ENCODE measurements at places on chromosomes 11 and 22. TPM values are rescaled to one million over a fixed set of nuclear protein-coding genes. Genes with fewer than 3 reads are reported as not detected.

DNA sequence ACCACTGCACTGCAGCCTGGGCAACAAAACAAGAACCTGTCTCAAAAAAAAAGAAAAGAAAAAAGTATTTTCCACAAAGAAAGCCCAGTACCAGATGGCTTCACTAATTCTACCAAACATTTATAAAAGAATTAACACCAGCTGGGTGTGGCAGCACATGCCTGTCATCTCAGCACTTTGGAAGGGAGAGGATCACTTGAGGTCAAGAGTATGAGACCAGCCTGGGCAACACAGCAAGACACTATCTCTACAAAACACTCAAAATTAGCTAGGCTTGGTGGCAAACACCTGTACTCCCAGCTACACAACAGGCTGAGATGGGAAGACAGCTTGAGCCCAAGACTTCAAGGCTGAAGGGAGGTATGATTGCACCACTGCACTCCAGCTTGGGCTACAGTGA, 20.1 kb downstream of the RSF1 start:
- no peaks in the 10 kb centered on the region for H3K36me3 ChIP-seq
- no peak overlapping the region for H3K27ac ChIP-seq
- H3K4me1 ChIP-seq, result no peaks in the 10 kb centered on the region

DNA sequence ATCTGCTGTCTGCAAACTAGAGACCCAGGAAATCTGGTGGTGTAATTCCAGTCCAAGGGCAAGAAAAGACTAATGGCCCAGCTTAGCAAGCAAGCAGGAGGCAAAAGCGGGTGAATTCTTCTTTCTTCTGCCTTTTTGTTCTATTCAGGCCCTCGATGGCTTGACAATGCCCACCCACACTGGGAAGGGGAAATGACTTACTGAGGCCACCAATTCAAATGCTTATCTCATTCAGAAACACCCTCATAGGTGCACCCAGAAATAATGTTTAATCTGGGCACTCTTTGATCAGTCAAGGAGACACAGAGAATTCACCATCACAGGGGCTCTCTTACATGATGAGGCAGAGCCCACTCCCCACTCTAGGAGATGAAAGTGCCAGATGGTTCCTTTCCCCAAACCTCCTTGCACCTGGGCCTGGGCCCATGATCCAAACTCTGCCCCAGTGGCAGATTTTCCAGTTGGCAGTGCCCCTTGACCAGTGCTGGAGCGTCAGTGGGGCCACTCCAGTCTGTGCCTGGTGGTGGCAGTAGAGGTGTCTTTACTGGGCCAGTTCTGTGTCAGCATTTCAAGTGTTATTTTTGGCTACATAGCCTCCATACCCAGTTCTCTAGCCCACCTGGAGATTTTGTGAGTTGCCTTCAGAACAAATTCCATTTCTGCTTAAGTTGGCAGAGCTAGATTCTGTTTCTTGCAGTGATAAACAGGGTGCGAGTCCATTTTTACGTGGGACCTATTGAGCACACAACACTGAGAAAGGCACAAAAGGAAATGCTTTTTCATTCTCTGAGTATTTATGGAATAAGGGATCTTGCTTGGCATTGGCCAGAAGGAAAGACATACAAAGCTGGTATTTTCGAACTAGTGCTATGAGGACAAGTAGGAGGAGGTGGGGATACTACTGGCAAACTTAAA, 7.5 kb downstream of the ELMOD1 start:
- DNase-seq, result peak; percentile 91
- no peaks in the 10 kb centered on the region for H3K36me3 ChIP-seq
- no peak overlapping the region for H3K4me3 ChIP-seq
- peaks cover 44% of the 10 kb centered on the region for H3K27me3 ChIP-seq

DNA sequence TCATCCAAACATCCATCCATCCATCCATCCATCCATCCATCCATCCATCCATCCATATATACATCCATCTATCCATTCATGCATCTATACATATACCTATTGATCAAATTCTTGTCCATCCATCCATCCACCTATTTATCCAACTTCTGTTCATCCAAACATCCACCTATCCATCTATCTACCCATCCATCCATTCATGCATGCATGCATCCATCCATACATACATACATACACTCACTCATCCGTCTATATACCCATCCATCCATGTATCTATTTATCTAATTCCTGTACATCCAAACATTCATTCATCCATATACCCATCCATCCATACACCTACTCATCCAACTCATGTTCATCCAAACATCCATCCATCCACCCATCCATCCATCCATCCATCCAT, 19.3 kb upstream of the YWHAH start:
- H3K4me1 ChIP-seq, result no peaks in the 10 kb centered on the region
- H3K4me3 ChIP-seq, result no peak overlapping the region
- H3K27ac ChIP-seq, result no peak overlapping the region
- no peak for DNase-seq
- H3K27me3 ChIP-seq, result peaks cover 14% of the 10 kb centered on the region

DNA sequence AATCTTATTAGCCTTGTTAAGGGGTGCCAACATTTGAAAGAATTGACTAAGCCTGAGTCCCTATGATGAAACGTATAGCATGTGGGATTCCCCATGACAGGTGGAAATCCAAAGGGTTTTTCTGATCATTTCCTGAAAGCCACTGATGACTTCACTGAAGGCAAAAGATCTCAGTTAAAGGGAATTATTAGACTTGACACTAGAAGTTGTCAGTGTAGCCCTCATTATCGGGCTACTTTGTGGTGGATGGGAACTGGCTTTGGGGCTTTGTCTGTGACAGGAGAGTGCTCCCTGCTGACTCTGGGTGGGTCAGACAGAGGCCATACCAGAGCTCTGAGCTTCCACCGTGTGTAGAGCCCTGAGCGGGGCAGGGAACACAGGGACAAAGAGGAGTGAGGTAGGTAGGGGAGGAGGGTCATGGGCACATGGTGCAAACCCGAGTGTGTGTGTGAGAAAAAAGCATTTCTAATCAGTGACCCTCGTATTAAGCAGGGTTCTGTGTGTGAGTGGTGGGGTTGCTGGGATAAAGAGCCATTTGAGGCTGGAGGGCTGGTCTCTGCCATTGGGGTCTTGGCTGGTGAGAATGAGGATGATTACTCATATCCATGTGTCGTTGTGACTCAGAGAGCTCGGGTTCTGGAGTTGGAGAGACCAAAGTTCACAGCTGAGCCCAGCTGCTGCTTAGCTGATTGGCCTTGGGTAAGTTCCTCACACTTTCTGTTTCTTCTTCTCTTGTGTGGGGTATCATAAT, 101.1 kb downstream of the GRIK4 start:
- H3K4me1 ChIP-seq, result peaks cover 3% of the 10 kb centered on the region
- H3K27ac ChIP-seq, result no peak overlapping the region
- no peaks in the 10 kb centered on the region for H3K27me3 ChIP-seq
- no peak for DNase-seq
- H3K36me3 ChIP-seq, result no peaks in the 10 kb centered on the region

DNA sequence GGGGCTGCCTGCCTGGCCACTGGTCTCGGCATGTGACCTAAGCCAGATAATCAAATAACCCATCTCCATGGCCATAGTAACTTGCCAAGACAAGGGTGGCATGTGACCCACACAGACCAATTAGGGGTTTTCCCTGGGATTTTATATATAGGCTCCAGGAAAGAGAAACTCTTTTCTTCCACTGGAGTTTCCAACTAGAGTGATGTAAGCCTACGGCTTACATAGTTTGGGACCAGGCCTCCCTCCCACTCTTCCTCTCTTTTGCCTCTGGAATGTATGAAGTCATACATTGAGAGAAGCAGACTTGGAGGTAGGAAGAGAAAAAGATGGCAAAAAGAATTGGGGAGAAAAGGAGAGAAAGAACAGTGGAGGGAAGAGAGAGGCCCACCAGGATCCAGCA, 84.6 kb upstream of the LDLRAD3 start:
- H3K27ac ChIP-seq, result no peak overlapping the region
- H3K4me1 ChIP-seq, result no peaks in the 10 kb centered on the region
- no peaks in the 10 kb centered on the region for H3K27me3 ChIP-seq
- DNase-seq, result peak; percentile 56
- H3K36me3 ChIP-seq, result no peaks in the 10 kb centered on the region
- H3K4me3 ChIP-seq, result no peak overlapping the region

DNA sequence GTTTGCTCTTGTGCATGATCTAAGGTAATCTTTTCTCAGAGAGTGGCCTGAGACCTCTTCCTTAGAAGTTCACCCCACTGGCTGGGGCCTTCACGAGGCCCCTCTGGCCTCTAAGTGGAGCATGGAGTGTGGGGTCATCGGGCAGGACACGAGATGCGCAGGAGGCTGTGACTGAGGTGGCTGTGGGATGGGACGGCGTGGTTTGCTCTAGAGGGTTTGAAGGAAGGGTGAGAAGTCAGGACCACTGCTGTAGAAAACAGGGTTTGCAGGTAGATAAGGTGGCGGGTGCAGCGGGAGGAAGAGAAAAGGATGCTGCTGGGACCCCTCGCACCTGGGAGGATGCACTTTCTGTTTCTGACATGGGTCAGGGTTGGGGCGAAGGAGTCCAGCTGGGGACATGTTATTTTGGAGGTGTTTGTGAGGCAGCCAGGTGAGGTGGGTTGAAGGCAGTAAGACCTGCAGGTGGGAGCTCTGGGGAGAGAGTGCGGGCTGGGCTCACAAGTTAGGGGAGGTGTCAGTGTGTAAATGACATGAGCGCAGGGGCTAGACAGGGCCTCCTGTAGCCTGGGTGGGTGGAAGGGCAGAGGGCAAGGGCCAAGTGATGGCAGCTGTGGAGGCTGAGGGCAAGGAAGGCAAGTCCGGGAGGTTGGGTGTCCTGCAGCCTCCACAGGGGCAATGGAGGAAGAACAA, 62.5 kb downstream of the KCNQ1 start:
- H3K4me3 ChIP-seq, result no peak overlapping the region
- peaks cover 18% of the 10 kb centered on the region for H3K27me3 ChIP-seq
- no peaks in the 10 kb centered on the region for H3K36me3 ChIP-seq
- H3K27ac ChIP-seq, result no peak overlapping the region

GRCh38 chr11:45503311-45503710, 162.1 kb downstream of the CHST1 start:
- no peaks in the 10 kb centered on the region for H3K4me1 ChIP-seq
- H3K27ac ChIP-seq, result no peak overlapping the region
- H3K36me3 ChIP-seq, result no peaks in the 10 kb centered on the region
- no peak for DNase-seq
- no peaks in the 10 kb centered on the region for H3K27me3 ChIP-seq
- no peak overlapping the region for H3K4me3 ChIP-seq

DNA sequence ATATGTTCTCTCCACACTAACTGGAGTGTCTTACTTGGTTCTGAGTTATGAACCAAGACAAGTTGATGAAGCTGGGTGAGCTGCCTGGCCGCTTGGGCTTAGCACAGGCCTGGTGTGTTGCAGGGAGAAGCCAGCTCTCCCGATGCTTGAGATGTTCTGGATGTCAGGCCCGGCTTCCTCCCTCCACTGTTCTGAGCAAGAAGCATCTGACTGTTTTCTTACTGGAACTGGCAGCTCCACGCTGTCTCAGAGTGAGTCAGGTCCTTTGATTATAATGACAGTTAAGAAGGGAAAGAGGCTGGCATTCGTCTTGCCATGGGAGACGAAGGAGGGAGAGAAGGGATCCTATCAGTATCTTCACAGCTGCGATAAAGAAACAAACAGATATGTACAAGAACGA, 46.5 kb upstream of the CRTAM start:
- H3K27ac ChIP-seq, result peak overlapping the region; percentile 82
- peaks cover 22% of the 10 kb centered on the region for H3K4me1 ChIP-seq
- peak; percentile 89 for DNase-seq
- no peaks in the 10 kb centered on the region for H3K27me3 ChIP-seq
- no peak overlapping the region for H3K4me3 ChIP-seq

DNA sequence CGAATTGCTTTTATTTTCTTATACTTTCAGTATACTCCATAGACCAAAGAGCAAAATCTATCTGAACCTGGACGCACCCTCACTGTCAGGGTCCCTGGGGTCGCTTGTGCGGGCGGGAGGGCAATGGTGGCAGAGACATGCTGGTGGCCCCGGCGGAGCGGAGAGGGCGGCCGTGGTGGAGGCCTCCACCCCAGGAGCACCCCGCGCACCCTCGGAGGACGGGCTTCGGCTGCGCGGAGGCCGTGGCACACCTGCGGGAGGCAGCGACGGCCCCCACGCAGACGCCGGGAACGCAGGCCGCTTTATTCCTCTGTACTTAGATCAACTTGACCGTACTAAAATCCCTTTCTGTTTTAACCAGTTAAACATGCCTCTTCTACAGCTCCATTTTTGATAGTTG, 1077.4 kb downstream of the BRD1 start:
- DNase-seq, result no peak
- H3K36me3 ChIP-seq, result no peaks in the 10 kb centered on the region
- no peak overlapping the region for H3K4me3 ChIP-seq
- H3K4me1 ChIP-seq, result no peaks in the 10 kb centered on the region
- H3K27me3 ChIP-seq, result no peaks in the 10 kb centered on the region

The GSTT2 gene
- 0.59 TPM for total RNA-seq

The BTBD18 gene
- total RNA-seq, result not detected

The AGBL2 gene
- total RNA-seq, result 2.2 TPM

The SH3BP1 gene
- 4.1 TPM for total RNA-seq

All from osteoblast (primary cell).